HAP-1 (cell line): ENCODE measurements at places on chromosomes 16 and 17.

- DNase-seq = no peak
Observed at GRCh38 chr16:10408824-10409381, 23.0 kb downstream of the ATF7IP2 start.

DNA sequence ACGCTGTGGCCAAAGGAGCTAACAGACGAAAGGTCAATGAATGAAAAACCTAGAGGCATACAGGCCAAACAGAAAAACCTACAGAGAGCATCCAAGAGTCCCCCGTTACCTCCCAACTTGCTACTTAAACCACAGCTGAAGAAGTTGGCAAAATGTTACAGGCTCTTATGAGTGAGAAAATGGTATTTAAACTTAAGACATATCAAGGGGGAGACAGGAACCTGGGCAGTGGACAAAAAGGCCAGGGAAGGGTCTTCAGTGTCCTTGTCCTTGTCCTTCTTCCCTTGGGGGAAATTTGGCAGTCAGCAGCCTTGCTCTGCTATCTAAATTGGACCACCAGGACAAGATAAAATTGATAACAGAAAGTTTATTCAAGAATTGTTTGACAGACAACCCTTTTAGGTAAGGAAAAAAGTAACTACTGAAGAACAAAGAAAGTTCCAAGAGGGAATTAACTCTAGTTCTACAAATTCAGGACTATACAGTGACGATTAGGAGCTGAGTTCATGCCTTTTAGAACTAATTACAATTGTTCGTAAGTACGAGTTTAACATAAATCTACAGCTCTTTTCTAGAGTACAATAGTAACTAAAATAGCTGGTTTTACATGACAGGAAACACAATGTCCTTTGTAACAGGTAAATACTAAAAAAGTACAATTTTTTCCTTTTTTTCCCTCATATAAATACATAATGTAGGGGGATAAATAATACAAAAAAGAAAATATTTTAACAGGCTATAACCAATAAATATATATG lies 3.8 kb upstream of the HOXB2 start:
- DNase-seq = peak; percentile 93

DNA sequence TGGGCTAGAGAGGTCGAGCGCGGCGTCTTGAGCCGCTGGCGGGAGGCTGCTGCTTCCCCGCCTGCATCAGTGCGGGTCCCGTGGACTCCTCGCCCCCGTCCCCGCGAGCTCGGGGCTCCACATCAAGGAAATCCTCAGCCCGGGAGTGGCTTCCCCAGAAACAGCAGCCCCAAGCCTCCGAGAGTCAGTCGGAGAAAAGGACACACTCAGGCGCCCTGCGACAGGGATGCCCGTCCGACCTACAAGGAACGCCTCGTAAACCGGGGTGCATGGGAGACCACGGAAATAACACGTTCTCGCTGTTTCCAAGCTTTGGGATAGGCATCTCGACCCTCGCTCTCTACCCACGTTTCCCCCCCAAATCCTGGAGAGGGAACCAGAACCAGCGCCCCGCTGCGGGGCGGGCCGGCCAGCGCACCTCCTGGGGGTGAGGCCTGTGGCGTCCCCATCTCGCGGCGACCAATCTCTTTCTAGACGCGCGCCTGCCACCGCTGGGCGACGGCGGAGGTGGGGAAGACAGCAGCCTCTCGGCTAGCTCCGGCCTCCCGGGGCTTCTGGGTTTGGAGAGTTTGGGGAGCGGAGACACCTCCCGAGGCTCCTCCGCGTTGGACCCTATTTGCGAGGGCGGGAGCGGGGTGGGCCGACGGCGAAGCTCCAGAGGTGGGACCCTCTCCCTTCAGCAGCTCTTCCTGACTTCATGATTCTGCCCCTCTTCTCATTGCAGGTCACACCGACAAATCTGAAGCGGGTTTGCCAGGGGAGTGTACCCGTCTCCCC lies 759 bp upstream of the TP53I13 start:
- peak; percentile 85 for DNase-seq

DNA sequence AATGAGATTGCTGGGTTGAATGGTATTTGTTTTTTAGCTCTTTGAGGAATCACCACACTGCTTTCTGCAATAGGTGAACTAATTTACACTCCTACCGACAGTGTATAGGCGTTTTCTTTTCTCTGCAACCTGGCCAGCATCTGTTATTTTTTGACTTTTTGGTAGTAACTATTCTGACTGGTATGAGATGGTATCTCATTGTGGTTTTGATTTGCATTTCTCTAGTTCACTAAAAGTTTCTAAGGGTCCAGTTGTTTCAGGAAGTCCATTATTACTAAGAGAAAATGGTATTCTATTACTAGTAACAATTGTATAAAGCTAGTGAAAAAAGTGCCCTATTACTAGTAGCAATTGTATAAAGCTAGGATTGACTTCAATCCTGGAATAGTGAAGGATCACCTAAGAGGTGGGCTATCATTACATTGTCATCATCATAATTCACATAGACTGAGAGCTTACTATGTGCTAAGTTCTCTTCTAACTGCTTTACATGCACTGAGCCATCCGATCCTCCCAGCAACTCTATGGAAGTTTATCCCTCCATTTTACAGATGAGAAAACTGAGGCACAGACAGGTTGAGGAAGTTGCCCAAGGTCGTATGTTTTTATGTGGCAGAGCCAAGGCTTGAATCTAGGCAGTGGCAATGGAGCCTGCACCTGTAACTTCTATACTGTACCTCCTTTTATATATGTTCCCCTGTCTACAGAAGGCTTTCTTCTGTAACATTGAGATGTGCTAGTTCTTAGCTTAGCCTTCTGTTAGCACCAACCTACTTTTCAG lies 13.4 kb upstream of the SMIM36 start:
- no peak for DNase-seq

DNA sequence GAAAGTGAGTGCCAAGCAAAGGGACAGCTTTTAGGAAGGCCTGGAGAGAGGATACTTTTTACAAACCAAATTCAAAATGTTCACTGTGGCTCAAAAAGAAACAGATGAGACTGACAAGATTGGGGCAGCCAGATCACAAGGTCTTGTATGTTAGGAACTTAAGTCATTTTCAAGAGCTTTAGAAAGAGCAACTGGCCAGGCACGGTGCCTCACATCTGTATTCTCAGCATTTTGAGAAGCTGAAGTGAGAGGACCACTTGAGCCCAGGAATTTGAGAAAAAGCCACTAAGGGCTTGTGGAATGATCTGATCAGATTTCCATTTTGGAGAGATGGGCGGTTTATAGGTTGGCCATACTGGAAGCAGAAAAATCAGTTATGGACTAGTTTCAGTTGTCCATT lies 17.2 kb downstream of the SPAG9 start:
- no peak for DNase-seq

DNA sequence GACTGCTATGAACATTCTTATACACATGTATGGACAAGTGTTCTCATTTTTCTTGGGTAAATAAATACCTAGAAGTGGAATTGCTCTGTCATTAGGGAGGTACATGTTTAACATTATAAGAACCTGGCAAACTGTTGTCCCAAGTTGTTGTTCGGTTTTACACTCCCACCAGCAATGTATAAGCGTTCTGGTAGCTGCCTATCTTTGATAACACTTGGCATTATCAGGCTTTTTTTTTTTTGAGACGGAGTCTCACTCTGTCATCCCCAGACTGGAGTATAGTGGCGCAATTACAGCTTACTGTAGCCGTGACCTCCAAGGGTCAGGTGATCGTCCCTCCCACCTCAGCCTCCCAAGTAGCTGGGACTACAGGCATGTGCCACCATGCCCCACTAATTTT lies 16.3 kb downstream of the ATAD5 start:
- no peak for DNase-seq

GRCh38 chr17:81027591-81028505 lies 7.1 kb upstream of the BAIAP2 start:
- DNase-seq = no peak

GRCh38 chr17:53619025-53619424 lies 203.7 kb upstream of the KIF2B start:
- no peak for DNase-seq

GRCh38 chr16:70713342-70713741 lies 27.5 kb upstream of the MTSS2 start:
- DNase-seq = no peak
